ENCODE measurements at places on chromosomes 1 and 21.

DNA sequence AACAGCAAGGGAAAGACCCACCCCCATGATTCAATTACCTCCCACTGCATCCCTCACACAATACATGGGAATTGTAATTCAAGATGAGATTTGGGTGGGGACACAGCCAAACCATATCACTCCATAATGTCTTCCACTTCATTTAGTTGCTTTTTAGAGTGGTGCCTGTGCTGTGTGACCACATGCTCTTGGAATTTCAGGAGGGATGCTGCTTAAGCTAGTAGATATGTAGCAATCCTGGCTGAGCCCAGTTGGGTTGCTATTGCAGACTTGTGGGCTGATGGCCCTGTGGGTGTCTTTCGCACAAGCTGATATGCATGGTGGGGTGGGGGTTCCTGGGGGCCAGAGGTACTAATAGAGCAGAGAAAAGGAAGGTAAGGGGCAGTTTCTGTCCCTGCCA, 160.4 kb upstream of the SYT6 start:
- no peak for DNase-seq

DNA sequence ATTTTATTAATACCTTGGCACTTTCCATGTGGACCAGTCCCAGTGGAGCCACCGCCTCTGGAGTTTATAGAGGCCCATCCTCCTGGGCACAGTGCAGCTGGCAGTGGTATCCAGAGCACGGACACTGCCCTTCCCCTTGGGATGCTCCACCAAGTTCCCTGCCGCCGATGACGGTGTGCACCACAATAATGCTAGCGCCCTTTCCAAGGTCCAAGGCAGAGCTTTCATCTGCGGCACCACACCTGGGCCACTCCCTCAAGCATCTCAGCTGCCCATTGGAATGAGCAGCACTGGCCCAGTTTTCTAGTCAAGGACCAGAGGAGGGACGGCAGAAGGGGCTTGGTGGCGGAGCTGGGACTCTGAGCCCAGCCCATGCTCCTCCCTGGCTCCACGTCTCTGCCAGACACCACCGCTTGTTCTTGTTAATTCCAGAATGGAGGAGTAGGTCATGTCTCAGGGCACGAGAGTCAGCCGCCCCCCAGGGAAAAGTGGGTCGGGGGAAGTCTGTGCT, 24.5 kb downstream of the SIM2 start:
- DNase-seq: no peak

GRCh38 chr21:44704636-44705001, 6.8 kb downstream of the TSPEAR start:
- DNase-seq: no peak

DNA sequence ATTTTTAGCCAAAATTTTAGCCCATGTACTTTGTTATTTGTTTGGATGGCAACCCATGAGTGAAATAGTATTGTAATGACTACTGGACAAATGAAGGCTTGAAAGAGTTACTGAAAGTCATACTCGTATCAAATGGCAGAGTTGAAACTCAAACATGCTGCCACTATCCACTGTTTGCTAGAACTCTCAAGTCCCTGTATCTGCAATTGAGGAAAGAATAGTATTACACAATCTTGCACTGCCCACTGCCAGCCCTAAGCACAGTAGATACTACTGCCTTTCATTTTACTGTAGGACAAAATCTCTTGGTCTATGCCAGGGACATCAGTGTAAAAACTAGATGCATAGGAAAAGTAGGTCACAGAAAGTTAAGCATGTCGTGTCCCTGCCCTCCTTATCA, 581.1 kb upstream of the PLXNA2 start:
- no peak for DNase-seq

DNA sequence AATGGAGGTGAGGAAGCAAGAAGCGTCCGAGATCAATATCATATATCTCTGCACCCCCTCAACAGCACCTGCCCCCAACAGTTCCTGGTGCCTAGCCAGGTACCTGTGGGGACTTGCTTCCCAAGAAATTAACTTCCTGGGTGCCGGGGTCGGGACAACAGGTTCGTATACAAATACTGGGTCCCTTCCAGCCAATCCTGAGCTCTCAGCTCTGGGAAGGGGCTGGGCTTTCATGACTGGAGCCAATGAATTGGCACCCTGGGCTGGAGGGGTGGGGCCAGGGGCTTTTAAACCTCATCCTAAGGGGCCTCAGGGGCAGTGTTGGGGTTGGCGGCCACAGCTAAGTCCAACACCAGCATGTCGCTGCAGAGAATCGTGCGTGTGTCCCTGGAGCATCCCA, at the start of gene PADI3:
Gene PADI3 (plus strand): TSS at position 318 of the 400 bp plus-strand sequence. CDS start 40 bp downstream, at position 358.
- no peak for DNase-seq

DNA sequence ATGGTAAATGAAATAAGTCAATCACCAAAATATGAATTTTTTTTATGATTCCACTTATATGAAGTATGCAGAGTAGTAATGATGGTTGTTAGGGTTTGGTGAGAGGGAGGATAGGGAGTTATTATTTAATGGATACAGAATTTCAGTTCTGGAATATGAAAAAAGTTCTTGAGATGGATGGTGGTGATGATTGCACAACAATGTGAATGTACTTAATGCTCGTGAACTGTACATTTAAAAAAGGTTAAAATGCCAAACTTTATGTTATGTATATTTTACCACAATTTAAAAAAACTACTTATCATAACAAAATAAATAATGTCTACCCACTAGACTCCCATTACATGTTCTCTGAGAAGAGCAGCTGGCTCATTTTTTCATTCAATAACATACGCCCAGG, 55.4 kb upstream of the TTC39A start:
- no peak for DNase-seq
